Skeletal muscle cell (primary cell): ENCODE measurements at places on chromosomes 16 and 17.

DNA sequence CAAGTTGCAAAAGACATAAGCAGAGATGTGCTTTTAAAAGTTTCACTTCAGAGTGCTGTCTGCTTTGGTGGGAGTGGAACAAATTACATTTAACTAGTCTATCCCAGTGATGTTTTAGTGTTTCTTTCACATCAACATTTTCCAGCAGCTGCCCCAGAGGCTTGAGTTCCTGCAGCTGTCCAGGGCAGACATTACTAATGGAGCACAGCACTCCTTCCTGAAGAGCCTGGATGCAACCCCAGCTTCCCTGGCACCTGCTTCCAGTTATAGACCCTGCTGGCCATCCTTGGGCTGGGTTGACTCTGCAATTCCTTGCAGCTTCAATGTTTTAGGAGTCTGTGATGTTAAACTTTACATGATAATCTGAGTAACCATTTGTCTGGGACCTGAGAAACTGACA, 61.4 kb upstream of the PIRT start:
- no peak for DNase-seq

DNA sequence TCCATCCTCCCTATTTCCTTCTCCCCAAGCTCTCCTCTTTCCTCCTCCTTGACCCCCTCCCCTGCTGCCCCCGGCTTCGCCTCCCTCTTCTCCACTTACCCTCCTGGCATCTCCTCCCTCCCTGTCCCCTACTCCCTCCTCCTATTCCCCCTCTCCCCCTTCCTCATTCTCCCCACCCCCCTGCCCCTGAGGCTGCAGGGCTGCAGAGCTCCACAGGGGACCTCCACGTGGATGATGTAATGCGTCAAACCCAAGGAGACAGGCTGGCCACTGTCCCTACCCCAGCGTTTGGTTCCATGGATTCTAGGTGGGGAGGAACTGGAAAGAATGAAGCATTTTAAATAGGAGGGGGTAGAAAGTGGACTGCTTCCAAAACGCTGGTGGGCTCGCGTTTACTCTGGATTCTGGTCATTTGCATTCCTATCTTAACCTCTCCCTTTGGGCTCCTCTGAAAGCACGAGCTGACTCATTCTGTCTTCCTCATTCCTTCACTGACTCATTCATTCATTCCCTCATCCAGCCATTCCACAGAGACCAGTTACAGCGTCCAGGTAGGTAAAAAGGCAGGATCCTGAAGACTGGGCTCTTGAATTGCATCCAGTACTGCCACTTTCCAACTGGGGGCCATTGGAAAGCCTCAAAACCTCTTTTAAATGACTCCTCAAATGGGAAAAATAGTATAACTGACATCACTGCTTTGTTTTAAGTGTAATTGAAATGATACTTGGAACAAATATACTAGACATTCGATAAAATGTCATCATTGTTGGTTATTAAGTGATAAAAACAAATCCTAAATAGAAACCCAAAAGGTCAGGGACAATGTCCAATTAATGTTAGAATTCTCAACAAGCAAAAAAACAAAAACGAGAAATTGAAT, 943 bp upstream of the COTL1 start:
- DNase-seq: peak; percentile 96

- DNase-seq: no peak
Observed at GRCh38 chr17:58284613-58285421, 4.1 kb upstream of the MPO start.

GRCh38 chr16:20871941-20872815, 28.0 kb downstream of the DCUN1D3 start:
- DNase-seq: no peak

DNA sequence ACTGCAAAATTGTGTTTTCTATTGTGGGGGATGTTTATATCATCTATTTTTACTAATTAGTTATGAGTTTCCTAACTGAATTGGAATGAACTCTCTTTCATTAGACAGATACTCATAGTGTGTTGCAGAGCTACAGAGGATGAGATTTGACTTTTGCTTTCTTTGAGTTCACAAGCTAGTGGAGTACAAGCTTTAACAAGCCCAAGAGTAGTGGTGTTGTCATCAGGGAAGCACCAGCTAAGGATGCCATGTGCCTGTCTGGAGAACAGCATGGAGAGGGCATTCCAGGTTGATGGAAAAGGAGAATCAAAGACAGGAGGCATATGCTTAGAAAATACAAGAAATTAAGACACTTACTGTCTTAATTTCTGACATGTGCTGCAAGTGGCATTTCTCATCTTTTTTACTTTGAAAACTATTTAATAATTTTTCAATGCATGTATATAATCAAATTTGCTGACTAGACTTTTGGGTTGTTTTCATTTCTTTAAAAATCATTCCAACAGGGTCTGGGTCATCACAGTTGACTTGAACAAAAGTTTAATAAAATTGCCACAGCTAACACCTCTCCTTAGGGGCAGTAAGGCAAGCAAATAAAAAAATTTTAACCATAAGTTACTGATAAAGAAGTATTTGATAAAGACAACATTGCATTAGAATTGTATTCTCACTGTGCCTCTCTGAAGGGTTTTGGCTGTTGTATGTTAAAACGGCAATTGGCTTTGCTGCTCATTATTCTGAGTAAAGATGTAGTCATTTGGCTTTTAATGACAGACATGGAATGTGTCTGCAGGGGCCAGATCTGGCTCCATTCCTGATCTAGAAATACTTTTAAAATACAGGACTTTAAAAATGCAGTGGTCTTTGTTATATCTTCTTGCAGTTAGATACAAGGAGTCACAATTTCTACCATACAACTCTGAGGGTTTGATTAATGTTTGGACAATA, 323.7 kb upstream of the CDH11 start:
- no peak for DNase-seq

- DNase-seq: no peak
Observed at GRCh38 chr16:56119133-56119532, 72.2 kb upstream of the GNAO1 start.

- peak; percentile 1 for DNase-seq
Observed at GRCh38 chr17:6269478-6269877, 165.4 kb downstream of the AIPL1 start.

- no peak for DNase-seq
Observed at GRCh38 chr17:39238311-39238972, 12.7 kb upstream of the STAC2 start.

DNA sequence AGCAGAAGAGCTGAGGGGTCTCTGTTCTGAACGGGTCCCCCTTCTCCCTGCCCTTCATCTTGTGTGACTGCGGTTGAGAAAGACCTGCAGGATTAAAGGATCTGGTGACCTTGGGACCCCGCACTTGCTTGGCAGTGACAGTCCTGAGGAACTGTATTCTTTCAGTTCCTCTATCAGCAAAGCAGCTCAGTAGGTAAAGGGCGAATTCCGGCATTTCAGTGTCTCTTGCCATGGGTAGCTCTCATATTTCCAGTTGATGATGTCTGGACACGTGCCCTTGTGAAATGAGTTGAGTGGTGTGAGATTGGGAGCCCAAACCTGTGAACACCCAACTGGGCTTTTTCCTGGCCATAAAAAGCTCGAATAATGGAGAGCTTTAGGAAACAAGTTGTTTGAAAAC, 135.7 kb downstream of the PRKCA start:
- no peak for DNase-seq

GRCh38 chr16:9095656-9096397, 4.4 kb downstream of the HAPSTR1 start:
- no peak for DNase-seq

DNA sequence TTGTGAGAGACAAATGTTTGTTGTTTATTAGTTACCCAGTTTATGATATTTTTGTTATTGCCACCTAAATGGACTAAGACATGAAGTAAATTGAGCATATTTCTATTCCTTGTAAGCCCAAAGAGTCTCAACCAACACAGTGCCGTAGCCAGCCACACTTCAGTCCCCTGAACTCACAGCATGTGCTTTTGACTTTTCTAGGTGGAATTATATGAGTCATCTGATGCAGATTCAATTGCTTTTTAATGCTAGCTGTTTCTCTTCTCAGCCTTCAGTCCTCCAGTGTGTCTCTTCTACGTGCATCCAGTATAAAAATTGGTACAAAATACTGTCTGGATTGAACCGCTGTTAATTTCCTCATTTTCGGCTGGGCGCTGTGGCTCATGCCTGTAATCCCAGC, 39.0 kb downstream of the IQCK start:
- no peak for DNase-seq
